Upper lobe of left lung (tissue), 6 donors: ENCODE measurements at places on chromosomes 5 and 9. TPM values are rescaled to one million over a fixed set of nuclear protein-coding genes. Genes with fewer than 3 reads are reported as not detected.

Gene TAS2R1
- not detected for total RNA-seq

Gene PCDHGA5
- total RNA-seq = 1.2 TPM

Gene TMEM252
- total RNA-seq = not detected

Gene GMCL2
- total RNA-seq = not detected

Gene TDRD7
- 15.5 TPM for total RNA-seq

Gene PLPP7
- 2.1 TPM for total RNA-seq

Gene ABLIM3
- total RNA-seq = 19.8 TPM

DNA sequence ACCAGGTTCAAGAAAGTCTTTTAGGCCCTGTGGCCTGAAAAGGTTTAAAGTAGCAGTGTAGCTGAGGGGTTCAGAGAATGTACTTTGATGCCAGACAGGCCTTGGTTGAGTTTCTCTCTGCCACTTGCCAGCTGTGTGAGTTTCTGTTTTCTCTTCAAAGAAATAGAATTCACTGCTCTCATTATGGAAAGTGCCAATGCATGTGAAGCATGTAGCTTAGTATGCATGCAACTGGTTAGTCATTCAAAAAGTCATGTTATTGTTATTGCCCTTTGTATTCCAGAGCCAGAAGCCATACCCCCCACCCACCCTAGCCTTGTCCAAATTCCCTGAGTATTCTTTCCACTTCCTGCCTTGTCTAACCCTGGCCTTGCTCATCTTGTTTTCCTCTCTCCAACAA, 101.7 kb downstream of the ADRB2 start:
- no peak for DNase-seq

DNA sequence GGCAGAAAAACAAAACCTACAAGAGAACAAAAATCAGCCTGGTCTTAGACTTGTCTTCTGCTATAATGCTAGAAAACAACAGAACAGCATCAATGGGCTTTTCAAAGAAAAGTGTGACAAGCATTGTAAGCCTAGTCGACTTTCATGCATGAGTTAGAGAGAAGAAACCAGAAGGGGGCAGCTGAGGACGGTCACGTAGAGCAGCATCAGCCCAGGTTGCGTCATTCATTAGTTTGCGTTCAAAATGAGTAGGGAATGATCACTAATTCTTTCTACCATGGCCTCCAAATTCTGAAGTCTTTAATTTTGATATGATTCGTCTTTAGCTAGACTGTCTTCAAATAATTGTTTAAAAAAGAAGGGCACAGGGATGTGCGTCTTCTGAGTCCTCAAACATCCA, 4.7 kb upstream of the ISCA1 start:
- DNase-seq = no peak

GRCh38 chr9:98380065-98380681, 124.7 kb upstream of the TBC1D2 start:
- DNase-seq = no peak

GRCh38 chr5:72848474-72849428, 32.3 kb downstream of the TNPO1 start:
- peak; percentile 56 for DNase-seq

- DNase-seq = no peak
These were observed 21.1 kb upstream of the HSPA9 start for GRCh38 chr5:138596105-138596881.

DNA sequence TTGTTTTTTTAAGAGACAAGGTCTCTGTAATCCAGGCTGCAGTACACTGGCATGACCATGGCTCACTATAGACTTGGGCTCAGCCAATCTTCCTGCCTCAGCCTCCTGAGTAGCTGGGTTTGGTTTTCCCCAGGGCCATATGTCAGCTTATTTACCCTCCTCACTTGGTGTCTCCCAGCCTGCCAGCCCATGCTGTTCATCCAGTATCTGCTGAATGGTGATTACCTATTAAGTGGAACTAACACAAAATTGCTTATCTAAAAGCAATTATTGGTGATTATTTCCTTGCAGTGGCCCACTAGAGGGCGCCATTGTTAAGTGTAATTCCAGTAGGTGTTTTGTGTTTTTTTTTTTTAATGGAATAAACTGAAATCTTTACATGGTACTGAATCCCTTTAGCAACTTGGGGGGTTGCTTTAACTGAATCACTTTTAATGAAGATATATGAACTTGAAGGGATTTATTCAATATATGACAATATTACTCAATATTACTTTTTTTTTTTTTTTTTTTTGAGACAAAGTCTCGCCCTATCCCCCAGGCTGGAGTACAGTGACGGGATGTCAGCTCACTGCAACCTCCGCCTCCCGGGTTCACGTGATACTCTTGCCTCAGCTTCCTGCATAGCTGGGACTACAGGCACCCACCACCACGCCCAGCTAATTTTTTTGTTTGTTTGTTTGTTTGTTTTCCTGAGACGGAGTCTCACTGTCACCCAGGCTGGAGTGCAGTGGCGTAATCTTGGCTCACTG, 13.8 kb downstream of the EXOSC2 start:
- DNase-seq = peak; percentile 58

- DNase-seq = no peak
These were observed 41.3 kb downstream of the AP3B1 start for GRCh38 chr5:78253201-78253600.

GRCh38 chr9:87707805-87708506, 18.0 kb upstream of the CTSL start:
- DNase-seq = no peak

DNA sequence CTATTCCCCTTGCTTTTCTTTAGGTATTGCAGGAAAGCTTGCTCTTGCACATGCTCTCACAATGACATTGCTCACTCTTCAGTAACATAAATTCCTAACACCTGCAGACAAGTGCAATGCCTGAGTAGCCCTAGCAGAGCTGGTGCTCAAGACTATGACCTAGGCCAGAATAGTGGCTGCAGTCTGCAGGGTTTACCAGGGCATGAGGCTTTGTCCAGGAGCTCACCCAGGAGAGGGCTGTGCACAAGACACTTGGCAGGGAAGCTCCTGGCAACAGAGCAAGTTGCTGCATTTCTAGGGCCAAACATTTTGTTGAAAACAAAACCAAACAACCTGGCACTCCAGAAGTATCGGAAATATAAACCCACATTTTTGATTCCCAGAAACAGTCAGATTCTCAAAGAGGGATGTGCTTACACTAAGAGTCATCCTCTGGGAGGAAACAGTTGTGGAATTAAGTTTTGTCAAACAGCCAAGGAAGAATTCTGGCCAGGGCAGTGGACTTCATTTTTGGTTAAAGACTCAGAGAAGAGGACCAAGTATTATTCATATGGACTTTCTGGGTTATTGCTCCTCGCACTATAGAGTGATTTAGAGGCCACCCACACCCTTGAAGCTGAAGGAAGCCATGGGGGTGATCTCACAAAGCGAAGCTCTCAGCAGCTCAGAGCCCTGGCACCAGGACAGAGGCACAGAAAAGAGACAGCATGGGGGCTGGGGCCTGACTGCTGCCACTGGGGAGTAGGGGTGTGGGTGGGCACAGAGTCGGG, 44.9 kb downstream of the MACROH2A1 start:
- DNase-seq = no peak

- DNase-seq = no peak
These were observed 89.5 kb upstream of the GRIA1 start for GRCh38 chr5:153400931-153401330.
